Pulmonary artery endothelial cell (primary cell): ENCODE measurements at places on chromosomes 7 and 10. TPM values are rescaled to one million over a fixed set of nuclear protein-coding genes. Genes with fewer than 3 reads are reported as not detected.

Gene ADRB1
- total RNA-seq: 0.13 and 0.28 TPM in 2 replicates

Gene CYP3A5
- not detected in 2 replicates for total RNA-seq

Gene SORBS1
- total RNA-seq: 0.26 and 3.9 TPM in 2 replicates

Gene CTNNA3
- total RNA-seq: not detected in 2 replicates

Gene OPN1SW
- not detected in 2 replicates for total RNA-seq

Gene ASB15
- total RNA-seq: not detected in 2 replicates

Gene ATRNL1
- total RNA-seq: 0.07 and 0.53 TPM in 2 replicates

Gene TAS2R41
- not detected in 2 replicates for total RNA-seq

Gene SLC16A9
- 0.07 TPM in 1 of 2 replicates, not detected in the other for total RNA-seq

Gene OR2A12
- total RNA-seq: not detected in 2 replicates

GRCh38 chr10:78605800-78606350 lies 462.9 kb upstream of the ZMIZ1 start:
- no peak for DNase-seq

GRCh38 chr7:92432299-92432946 lies 14.9 kb upstream of the GATAD1 start:
- no peak for DNase-seq

DNA sequence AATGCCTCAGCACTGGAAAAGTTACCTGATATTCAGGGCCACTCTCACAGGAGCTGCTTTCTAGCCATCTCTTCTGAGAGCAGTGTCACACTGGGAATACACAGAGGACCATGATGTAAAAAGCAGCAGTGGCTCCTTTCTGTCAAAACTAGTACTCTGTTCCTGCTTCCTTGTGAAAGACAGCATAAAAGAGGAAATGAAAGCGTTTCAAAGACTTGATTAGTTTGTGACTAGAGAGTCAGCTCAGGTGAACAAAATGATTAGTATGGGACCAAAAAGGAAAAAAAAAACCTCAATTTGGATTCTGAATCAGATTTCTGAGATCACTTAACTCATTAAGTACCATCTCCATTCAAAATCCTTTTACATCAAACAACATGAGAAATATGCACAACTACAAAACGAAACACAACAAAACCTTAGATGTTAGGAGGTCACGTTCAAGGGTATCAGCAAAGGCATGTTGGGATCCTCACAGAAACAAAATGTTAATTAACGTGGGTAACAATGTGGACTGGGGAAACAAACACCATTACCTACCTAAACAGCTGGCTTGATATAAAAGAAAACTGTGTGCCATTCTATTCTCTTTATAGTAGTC lies 103.7 kb downstream of the MACC1 start:
- DNase-seq: no peak

GRCh38 chr7:24923172-24923865 lies 56.7 kb downstream of the OSBPL3 start:
- DNase-seq: no peak

GRCh38 chr7:6423942-6424701 lies 23.6 kb downstream of the DAGLB start:
- no peak for DNase-seq

- DNase-seq: no peak
These were observed 7.3 kb downstream of the MMP21 start for GRCh38 chr10:125768219-125768855.

DNA sequence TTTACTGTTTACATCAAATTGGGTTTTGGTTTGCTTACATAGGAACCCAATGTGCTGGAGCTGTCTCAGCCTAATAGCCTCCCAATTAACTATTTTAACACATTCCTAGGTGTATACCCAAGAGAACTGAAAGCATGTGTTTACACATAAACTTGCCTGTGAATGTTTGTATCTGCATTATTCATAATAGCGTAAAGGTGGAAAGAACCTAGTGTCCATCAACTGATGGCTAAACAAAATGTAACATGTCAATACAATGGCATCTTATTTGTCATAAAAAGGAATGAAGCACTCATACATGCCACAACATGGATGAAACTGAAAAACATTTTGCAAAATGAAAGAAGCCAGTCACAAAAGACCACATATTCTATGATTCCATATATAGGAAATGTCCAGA lies 160.6 kb upstream of the EEPD1 start:
- DNase-seq: no peak

DNA sequence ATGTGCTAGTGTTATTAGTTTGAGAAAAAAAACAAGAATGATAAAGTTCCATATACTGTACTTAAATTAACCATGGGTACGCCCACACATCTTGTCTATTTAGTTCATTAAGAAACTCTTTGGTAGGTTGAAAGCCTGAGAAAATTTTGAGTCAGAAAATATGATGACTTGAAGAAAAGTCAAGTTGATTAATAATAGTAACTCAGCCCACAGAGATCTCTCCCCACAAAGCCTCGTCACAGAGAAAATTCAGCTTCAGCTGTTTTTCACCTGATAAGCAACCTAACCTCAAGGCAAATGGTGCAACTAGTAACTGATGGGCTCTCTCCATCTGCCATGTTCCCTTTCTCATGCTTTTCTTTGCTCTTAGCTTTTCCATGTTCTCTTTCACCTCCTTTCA lies 1021.6 kb downstream of the GATA3 start:
- DNase-seq: no peak

DNA sequence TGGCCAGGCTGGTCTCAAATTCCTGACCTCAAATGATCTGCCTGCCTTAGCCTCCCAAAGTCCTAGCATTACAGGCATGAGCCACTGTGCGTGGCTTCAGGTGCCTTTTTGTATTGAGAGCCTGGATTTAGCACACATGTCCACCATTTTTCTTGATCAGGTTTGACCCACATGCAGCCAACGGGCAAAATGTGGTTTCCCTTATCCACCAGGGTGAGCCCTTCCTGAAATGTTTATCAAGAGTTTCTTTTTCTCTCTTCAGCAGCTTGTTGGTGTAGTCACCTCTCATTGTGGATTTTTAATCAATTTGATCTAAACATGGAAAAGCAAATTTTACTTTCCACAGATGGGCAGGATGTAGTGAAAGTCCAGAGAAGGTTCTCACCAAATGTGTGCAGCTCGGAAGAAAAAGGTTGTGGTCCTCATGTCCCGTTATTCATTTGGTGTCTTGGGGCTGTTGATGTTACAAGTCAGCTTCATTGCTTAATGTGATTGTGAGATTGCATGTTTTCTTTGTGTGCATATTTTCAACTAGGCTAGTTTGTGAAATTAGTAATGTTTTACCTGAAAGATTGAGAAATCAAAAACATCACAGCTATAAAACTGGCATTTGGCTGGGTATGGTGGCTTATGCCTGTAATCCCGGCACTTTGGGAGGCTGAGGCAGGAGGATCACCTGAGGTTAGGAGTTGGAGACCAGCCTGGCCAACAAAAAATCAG lies 28.9 kb downstream of the GUSB start:
- DNase-seq: no peak

DNA sequence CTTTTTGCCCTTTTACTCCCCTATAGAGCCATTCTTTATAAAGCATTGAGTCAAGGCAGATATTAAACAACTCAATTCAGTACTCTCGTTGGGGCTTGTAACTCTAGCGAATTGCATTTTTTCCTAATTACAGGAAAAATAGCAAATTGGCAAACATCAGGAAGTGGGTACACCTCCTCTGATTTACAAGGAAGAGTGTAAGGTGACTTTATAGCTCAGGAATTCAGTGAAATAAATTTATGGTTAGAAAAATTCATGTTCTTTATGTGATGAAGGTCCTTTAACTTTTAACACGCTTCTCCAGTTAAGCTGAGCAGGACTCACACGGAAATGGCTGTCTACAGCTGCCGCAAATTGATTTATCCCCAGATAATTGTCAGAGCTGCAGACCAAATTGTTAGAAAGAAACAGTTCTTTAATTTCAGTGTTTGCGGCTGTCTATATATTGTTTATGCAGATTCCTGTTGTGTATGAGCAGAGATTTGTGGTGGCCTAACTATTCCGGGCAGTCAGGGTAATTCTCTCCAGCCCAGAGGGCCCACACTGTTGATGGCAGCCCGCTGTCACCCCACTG lies 151.1 kb upstream of the MKI67 start:
- DNase-seq: no peak

GRCh38 chr7:21616091-21616490 lies 73.3 kb downstream of the DNAH11 start:
- no peak for DNase-seq

DNA sequence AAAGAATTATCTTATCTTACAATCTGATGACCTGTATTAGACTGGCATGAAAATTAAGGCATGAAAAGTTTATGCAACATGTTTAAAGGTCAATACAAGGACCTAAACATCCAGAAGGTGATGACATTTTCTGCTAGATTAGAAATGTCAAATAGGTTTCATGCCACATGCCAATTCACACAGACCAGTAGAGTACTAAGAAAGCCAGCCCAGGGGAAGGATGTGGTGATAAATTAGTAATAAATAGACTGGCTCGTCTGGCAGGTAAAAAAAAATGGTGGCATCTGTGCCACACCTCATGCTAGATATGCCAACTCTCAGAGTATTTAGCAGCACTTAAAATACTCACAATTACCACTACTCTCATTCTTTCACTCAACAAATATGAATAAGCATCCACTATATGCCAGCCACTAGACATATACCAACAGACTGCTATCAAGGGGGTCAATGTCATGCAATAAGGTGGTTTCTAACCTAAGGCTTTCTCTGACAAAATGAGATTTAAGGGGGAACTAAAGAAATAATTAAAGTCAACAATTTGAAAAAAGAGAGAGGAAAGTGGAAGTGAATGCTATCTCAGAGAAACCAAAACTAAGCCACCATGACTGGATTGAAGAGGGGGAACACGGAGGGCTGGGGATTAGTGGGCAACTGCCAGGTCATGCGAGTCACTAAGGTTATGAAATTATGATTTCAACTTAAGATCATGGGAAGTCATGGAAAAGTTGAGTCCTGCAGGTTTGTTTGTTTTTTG lies 83.5 kb downstream of the SGMS1 start:
- DNase-seq: no peak

GRCh38 chr7:32472015-32472414 lies 18.2 kb downstream of the LSM5 start:
- DNase-seq: no peak

DNA sequence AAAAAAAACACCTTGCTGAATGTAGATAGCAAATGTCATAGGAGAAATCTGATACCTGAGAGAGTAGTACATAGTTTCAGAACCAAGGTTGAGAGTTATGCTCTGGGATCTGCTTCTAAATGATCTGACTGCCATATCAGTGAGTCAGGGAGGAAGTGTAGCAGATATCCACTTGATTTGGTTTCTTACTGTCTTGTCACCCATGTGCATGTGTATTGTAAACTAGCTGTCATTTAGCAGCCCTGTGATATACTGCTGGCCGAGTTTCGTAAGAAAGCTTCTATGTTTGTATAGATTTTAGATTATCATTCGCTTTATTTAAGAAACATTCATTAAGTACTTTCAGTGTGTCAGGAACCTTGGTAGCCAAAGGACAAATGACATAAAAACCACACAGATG lies 42.0 kb downstream of the SP4 start:
- no peak for DNase-seq

GRCh38 chr10:35324196-35324595 lies 12.1 kb upstream of the CCNY start:
- no peak for DNase-seq

- DNase-seq: no peak
These were observed 141.3 kb upstream of the VKORC1L1 start for GRCh38 chr7:65731562-65732035.

GRCh38 chr10:117107238-117107637 lies 30.8 kb downstream of the VAX1 start:
- no peak for DNase-seq

DNA sequence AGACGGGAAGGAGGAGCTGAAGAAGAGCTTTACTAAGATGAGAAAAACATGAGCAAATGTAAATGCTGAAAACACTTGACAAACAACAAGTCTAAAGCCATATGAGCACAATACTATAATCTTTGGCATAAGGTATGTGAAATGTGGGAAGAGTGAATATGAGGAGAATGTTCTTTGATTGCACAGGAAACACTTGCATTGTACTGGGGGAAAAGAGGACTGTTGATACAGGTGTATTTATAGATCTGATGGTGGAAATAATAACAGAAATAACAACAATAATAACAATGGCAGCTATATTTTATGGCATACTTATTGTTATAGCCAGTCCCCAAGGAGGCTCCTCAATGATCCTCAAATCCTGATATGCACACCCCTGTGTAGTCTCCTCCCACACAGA lies 23.0 kb downstream of the ARHGAP12 start:
- no peak for DNase-seq

GRCh38 chr7:262251-262572 lies 27.8 kb upstream of the FOXL3 start:
- DNase-seq: no peak

- DNase-seq: no peak
These were observed 438.6 kb downstream of the TNS3 start for GRCh38 chr7:47143339-47143738.

DNA sequence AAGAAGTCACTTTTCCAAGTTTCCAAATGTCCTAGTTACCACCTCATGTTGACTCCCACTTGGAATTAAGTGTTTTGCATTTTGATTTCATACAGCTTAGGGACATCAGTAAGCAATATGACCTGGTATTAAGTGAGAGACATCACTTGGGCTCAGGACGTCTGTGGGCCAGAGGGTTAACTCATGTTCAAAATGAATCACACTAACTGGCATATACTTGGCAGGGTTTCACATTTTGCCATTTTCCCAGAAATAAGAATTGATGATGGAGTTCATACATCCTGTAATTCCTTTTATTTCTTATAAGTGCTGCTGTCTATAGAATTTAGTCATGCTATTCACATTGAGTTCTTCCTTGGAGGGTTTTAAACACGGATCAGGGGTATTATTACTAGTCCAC lies 516.5 kb downstream of the PHTF2 start:
- no peak for DNase-seq

GRCh38 chr10:93006435-93007039 lies 54.1 kb upstream of the CYP26C1 start:
- DNase-seq: peak; percentile 7

DNA sequence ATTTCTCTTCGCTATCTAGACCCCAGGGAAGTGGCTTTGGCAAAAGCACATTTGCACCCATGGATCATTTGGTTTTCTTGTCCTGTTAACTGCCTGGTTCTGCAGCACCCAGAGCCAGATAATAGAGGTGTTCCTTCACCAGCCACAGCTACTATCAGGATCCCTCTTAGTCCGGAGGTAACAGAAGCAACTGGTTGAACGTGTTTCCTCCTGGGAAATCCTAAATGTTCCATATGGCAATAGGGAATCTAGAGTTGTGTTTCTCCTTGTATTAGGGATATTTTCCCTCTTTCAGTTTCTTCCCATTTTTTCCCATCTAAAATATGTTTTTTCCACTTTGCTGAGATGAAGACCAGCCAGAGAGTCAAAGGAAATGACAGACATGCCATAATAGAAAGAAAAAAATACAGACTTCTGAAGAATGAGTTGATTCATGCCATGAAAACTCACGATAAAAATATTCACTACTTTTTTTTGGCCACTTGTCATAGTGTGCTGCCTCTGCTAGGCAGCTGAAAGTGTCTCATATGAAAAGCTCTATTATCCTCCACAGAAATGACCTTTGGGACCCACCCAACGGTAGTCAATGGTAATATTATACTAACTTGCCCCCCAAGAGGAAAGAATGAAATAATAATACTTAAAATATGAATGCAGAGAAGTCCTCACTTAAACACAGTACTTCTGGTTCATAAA lies 472.8 kb downstream of the KCNMA1 start:
- no peak for DNase-seq

- DNase-seq: no peak
These were observed 8.3 kb downstream of the FAM20C start for GRCh38 chr7:200704-201103.
